SHP77 (cell line): ENCODE measurements at places on chromosomes 16 and 17.

DNA sequence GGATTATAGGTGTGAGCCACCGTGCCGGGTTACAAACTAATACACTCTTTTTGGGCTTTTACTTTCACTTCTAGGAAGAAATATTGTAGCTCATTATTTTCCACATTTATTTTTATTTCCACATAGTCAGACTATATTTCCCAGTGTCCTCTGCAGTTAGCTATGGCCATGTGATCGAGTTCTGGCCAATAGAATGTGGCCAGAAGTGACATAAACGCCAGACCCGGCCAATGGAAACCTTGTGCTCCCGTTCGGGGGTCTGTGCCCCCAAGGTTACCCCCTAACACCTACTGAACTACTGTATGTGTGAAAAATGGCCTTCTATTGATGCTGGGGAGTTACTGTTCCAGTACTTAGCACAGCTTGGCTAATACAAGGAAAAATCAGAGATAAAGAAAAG lies 13.2 kb upstream of the RPTOR start:
- no peak for DNase-seq

GRCh38 chr17:20171741-20172365 lies 162.7 kb downstream of the SPECC1 start:
- no peak for DNase-seq

DNA sequence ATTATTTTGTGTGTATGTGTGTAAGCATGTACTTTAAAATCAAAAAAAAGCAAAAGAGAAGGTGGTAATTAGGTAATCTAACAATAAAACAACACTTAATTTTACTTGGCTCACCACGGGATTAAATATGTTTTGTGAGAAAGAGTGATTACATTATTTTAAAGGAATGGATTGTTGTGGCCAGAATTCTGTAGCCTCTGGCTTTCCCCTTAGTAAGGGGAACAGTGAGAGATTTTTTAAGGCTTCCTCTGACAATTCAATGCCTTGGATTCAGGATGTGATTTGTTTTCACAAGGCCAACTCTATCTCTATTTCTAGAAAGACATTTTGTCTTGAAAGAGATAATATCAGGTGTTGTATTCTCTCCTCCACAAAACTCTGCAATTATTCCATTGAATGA lies 560.3 kb upstream of the CDH8 start:
- DNase-seq, result no peak

GRCh38 chr16:77974883-77975282 lies 47.5 kb upstream of the CLEC3A start:
- no peak for DNase-seq

DNA sequence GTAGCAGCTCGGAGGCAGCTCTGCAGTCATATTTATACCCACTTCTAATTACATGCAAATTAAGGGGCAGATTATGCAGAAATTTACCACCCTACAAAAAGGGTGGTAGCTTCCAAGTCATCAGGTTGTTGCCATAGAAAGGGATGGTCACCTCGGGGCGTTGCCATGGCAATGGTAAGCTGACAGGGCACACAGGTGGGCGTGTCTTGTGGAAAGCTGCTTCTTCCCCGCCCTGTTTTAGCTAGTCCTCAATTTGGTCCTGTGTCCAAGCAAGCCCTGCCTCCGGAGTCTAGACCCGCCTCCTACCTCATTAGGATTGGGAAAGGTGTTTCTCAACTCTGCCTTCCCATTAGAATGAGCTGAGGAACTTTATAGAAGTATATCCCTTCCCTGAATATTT lies 98.7 kb downstream of the HS3ST2 start:
- DNase-seq, result no peak

GRCh38 chr17:59030811-59031210 lies 75.9 kb downstream of the TRIM37 start:
- no peak for DNase-seq

DNA sequence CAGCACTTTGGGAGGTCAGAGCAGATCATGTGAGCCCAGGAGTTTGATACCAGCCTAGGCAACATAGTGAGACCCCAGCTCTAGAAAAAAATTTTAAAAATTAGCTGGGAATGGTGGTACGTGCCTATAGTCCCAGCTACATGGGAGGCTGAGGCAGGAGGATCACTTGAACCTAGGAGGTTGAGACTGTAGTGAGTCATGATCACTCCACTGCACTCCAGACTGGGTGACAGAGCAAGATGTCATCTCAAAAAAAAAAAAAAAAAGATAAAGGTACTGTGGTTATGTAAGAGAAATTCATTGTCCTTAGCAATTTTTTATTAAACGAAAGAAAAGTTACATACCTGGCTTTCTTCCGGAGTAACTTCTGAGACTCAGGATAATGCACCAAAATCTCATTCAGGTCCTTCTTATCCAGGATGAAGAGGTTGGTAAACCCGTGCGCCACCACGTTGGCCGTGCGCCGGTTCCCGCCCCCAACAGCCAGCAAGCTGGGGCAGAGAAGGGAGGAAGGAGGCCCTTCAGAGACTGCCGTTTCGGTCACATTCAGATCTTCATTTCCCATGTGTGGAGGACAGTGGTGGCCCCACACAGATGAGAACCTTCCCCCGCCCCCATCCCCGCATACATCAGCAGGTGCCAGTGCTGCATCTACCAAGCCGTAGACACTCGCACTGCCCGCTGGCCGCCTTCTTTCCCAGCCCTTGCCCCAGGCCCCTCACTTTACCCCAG lies 73.7 kb downstream of the CNGB1 start:
- DNase-seq, result no peak

DNA sequence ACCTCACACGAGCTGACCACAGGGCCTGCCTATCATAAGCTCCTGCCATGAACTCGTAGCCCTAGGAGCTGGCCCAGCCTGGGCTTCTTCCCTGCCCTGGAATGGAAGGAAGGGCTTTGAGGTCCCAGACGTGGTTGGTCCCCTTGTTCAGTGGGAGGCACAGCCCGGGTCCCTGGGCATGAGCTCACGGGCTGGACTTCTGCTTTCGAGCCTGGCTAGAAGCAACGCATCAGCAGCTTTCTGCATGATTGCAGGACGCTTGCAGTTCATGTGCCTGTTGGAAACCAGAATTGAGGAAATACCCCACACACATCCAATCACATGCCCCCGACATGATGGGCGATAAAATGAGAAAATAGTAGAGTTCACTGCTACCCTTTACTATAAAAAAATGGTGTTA lies 293.3 kb downstream of the MAF start:
- DNase-seq, result no peak

DNA sequence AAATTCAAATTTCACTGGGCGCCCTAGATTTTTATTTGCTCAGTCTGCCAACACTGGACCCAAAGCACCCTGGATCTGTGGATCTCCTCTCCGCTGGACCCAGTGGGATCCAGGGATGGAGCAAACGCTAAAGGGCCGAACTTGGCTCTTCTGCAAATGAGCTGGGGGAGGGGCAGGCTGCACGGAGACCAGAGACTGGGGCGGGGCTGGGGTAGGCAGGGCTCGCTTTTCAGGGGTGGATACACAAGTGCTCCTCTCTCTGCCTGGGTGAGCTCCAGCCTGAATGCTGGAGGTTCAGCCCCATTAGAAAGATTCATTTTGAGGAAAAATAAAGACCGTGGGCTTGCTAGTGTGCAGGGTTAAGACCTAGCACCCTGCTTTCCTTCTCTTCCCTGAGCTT lies 8.9 kb downstream of the CBX4 start:
- no peak for DNase-seq

DNA sequence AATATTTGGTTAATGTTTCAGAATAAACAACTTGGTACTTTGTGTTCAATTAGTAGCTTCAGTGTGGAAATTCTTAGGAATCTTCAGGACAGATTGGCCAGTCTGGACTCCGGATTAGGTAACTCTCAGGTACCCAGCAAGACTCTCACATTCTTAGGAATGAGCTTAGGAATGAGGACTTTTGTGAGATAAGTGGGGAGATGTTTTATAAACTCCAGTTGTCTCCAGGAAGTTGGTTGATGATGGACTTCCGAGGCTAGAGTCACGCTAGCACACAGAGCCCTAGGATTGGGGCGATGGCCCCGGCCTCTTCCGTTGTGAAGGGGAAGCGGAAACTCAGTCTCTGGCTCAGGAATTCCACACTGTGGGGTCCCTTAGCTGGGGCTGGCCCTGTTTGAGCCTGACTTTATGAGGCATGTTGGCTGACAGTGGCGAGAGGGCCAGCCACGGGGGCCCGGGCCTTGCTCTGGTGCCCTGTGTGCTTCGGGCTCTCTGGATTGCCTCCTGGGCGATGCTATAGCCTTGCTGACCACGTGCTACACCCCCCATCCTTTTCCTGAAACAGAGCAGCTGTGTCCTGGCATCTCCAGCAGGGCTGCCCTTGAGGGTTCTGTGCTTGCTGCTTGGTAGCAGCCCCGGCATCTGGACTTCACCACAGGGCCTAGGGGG lies 32.4 kb downstream of the RAB11FIP3 start:
- DNase-seq, result no peak

DNA sequence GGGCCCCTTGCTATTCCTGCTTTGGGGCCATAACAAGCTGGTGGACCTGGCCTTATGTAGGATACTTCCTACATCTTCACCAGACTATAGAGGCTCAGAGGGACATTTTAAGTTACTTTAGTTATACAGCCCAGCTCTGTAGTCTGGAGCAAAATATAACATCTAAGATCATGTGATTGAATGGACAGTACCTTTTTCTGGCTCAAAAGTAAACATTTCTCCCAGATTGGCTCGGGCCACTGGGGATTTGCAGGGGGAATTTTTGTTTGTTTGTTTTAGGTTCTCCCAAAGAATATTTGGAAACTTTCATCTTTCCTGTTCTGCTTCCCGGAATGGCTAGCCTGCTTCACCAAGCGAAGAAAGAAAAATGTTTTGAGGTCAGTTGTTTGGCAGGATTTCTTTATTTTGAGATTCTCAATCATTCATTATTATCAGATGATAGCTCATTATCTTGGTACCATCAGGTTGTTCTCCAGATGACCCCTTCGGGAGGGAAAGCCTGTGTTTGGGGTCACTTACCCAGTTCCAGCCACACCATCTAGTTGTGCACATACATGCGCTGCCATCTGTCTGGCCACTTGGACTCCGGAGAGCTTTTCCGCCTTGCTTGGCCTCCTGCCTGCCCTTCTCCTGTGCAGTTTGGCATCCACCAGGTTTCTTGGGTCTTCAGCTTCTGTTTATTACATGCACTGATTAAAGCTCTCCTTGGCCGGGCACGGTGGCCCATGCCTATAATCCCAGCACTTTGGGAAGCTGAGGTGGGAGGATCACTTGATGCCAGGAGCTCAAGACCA lies 17.2 kb downstream of the IQCK start:
- DNase-seq, result no peak

GRCh38 chr16:57261806-57262205 lies 16.7 kb downstream of the ARL2BP start:
- no peak for DNase-seq

GRCh38 chr16:2208308-2208707 lies 2.4 kb downstream of the BRICD5 start:
- peak; percentile 52 for DNase-seq

GRCh38 chr16:30569746-30570635 lies 1.5 kb downstream of the ZNF688 start:
- DNase-seq, result no peak

GRCh38 chr17:34549966-34550365 lies 29.4 kb upstream of the TMEM132E start:
- DNase-seq, result no peak

GRCh38 chr17:78988152-78988551 lies 8.4 kb upstream of the LGALS3BP start:
- no peak for DNase-seq

- DNase-seq, result no peak
Measured at GRCh38 chr17:75003070-75003956, 9.2 kb upstream of the MRPL58 start.

GRCh38 chr16:11781773-11782172 lies 15.3 kb downstream of the ZC3H7A start:
- peak; percentile 56 for DNase-seq

GRCh38 chr17:71942626-71943025 lies 178.2 kb upstream of the SOX9 start:
- DNase-seq, result no peak

- no peak for DNase-seq
Measured at GRCh38 chr16:53131363-53132071, 76.7 kb downstream of the CHD9 start.

GRCh38 chr16:84000989-84001642 lies 33.1 kb downstream of the NECAB2 start:
- no peak for DNase-seq

DNA sequence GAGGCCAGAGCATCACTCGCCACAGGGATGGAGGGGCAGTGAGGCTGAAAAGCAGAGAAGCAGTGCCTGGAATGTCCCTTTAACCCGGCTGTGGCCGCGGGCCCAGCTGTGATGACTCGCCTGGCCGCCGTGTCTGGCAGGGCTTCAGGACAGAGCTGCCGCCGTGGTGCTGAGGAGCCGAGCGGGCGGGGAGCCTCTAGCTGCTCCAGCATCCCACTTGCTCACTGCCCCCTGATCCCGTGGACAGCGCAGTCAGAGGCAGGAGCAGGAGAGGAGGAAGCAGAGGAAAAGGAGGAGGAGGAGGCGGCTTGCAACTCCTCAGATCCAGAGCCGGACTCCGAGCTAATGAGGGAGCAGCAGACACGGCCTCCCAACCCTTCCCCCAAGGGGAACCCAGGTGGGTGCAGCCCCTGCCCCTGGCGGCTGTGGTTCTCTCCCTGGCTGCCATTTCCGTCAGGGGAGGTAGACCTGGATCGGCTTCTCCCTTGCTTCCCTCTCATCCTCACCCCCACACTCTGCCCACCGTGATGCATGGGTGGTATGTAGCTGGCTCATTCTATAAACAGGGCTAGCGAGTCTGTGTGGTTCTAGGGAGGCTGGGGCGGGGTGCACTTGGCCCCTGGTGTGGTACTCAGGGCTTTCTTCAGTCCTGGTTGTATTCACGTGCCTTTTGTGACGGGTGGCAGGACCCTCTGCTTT lies 165.7 kb downstream of the CMIP start:
- no peak for DNase-seq

- DNase-seq, result peak; percentile 91
Measured at GRCh38 chr17:1147664-1148063, 32.1 kb downstream of the ABR start.

DNA sequence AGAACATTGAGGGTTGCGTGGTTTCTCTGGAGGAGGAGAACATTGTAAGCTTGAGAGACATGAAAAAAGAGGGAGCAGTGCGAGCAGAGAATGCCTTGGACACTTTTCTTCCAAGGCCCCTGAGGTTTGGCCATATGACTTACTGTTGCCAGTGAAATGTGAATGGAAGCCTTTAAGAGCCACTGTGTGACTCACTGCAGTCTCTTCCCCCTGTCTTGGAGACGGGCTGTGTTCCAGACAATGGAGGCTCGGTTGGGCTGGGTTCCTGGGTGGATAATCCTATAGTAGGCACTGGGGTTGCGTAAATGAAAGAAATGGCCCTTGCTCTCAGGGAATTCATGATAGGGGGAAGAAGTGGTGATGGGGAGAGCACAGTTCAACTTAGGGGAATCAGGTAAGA lies 75.5 kb downstream of the SHISA9 start:
- no peak for DNase-seq
